ENCODE measurements at places on chromosomes 12 and 14.

GRCh38 chr12:13436696-13437391 lies 240.3 kb downstream of the EMP1 start:
- DNase-seq = no peak

DNA sequence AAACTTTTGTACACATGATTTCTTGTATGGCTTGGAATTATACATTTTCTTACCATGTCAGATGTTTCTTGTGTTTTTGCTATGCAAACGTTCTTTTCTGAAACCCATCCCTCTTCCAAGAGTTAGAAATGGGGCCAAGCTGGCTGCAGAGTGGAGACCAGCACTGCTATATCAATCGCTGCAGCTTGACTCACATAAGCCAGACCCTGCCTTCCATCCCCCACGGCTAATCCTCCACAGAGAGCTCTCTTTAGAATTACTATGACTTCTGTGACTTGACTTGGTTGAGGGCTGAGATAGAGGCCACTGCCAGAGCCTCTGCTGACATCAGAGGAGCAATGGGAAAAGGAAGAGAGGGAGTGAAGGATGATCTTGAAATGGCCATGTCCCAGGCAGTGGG lies 147.9 kb downstream of the DACT1 start:
- no peak for DNase-seq

GRCh38 chr14:79413734-79414428 lies 797.4 kb downstream of the DIO2 start:
- DNase-seq = no peak

DNA sequence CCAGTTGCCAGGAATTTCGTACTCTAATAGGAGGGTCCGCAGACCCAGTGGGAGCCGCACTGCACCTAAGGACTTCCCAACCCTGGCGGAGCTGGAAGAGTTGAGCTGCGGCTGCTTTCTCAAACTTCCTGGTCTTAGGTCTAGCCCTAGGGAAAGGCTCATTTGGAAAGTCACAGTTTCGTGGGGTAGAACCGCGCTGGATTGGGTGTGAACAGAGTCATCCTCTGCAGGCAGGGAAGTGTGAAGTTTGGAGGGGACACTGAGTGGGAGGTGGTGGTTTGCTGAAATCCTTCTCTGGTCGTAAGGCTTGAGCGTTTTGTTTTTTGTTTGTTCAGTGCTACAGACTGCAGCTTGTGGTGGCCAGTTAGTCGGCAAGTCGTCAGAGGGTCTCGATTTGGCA lies 18.8 kb downstream of the PRKAB1 start:
- no peak for DNase-seq

DNA sequence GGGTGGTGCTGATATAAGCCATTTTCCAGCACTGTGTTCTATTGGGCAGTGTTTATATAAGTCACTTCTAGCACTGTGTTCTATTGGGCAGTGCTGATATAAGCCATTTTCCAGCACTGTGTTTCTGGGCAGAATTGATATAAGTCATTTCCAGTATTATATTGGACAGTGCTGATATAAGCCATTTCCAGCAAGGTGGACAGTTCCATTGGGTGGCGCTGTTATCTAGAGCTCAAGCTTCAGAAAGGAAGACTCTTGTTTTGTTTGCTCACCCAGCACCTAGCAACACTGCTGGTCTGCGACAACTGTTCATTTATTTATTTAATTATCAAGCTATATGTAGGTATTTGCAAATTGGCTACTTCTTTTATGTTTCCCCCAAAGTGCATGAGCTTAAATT lies 690.3 kb downstream of the AACS start:
- no peak for DNase-seq

DNA sequence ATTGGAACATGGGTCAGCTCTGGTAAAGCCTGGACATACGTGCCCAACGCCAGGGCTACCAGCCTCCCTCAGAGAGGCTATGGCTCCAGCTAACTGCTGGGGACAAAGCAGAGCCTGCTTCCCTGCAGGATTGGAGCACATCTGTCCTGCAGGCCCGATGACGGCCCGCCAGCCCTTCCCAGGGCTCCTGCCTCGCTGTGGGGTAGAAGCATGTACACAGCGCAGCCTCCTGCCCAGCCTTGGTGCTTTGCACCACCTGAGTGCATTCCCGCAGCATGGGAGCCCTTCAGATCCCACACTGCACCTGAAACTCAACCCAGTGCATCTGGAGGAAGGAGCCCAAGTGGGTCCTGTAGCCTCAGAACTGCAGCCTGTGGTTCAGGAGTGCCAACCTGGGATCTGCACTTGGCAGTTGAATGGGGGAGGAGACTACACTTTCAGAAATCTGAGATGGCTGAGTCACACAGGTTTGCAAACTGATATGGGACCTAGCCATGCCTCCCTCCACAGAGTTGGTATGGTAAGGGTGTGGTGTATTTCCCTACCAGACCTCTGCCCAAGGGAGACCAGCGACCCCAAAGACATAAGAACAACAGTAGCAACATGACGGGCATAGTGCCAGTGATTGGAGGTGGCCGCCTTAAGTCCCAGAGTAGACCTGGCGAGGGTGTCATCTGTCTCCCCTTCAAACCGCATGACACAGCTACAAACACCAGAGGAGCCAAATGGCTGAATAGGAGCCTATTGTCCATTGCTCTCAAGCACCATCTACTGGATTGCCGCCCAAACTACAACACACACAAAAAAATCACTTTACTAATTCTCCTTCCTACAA lies 273.9 kb upstream of the MIS18BP1 start:
- no peak for DNase-seq

DNA sequence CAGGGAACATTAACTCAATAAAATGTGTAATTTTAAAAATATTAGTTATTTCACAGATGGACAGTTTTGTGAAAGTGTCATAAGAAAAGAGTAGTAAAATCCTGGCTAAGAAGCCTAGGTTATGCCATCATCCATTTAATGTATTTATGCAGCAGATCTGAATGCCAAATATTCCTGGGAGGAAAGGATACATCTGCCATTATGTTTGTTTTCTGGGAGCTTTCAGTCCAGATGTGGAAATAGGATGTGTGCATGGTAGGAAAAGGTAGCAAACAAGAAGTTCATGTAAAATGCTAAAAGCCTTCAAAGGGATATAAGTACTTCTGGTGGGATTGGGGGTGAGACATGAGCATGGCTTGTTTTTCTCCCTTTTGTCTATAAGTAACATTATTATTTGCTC lies 27.0 kb upstream of the CLEC14A start:
- DNase-seq = no peak

- DNase-seq = no peak
Measured at GRCh38 chr12:47817272-47818006, 2.3 kb downstream of the HDAC7 start.

DNA sequence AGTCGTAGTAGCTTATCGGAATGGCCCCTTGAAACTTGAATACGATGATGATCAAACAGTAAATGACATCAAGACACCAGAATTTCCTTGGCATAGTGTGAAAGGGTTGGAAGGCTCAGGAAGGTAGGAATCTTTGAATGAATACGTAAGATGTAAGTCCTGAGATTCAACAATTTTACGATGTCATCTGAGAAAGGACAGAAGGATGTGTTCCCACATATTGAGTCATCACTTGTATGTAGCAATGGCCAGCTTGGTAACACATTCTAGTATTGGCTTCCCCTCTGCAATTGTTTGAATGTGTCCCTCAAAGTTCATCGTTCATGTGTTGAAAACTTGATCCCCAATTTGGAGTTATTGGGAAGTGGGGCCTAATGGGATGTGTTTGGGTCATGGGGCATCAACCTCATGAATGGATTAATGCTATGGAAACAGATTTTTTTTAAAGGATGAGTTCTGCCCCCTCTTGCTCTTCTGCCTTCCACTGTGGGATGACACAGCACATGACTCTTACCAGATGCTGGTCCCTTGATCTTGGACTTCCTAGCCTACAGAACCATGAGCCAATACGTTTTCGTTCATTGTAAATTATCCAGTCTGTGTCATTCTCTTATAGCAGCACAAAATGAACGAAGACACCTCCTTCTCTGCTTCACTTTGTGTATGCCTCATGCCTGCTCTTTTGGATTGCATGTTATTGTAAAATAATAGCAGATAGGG lies 284.6 kb downstream of the BCAT1 start:
- no peak for DNase-seq

GRCh38 chr12:98295681-98296080 lies 219.7 kb upstream of the TMPO start:
- no peak for DNase-seq

DNA sequence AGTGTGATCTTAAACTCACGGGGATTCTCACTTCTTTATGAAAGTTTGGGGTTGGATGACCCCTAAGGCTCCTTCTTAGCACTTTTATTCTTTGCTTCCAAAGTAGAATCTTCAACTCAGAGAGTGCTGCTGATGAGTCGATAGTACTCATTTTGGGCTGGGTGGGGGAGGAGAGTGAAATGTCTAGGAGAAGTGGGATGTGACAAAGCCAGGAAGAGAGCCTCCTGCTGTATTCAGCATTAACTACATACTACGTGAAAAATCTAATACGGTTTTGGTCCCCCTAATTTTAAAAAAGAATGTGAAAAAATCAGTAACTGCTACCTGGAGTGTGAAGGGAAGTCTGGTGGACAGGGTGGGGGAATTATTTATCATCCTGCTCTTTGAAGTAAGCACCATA lies 148.3 kb downstream of the SAMD4A start:
- DNase-seq = no peak

DNA sequence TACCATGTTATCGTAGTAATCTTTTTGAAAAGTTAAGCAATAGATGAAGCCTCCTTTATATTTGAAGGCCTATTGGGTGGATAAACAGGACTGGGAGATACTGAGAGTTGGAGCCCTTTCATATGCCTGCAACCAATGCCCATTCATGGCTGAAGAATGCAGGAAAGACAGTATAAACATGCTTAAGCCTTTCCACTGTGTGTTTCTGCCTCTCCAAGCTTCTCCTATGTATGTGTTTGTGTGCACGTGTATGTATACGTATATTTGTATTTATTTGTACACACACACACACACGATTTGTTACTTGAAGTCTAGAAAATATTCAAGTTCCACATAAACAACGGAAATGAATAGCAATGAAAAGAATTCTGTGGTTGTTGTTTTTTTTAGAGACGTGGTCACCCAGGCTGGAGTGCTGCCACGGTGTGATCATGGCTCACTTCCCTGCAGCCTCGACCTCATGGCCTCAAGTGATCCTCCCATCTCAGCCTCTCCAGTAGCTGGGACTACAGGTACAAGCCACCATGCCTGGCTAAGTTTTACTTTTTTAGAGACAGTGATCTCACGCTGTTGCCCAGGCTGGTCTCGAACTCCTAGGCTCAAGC lies 1453.5 kb downstream of the AACS start:
- no peak for DNase-seq

Measured in hematopoietic multipotent progenitor cell (in vitro differentiated cells).